Glutamatergic neuron (in vitro differentiated cells): ENCODE measurements at places on chromosomes 13 and 19. TPM values are rescaled to one million over a fixed set of nuclear protein-coding genes. Genes with fewer than 3 reads are reported as not detected.

KLK15 gene
- total RNA-seq, result not detected

- peaks cover 9% of the 10 kb centered on the region for H3K4me1 ChIP-seq
- H3K27ac ChIP-seq, result no peak overlapping the region
- H3K4me3 ChIP-seq, result no peak overlapping the region
- peaks cover 5% of the 10 kb centered on the region for H3K36me3 ChIP-seq
- peaks cover 2% of the 10 kb centered on the region for H3K27me3 ChIP-seq
- DNase-seq, result no peak
Observed at GRCh38 chr13:109738298-109738746, 48.1 kb downstream of the IRS2 start.

GPR180 gene
- 3.0 TPM for total RNA-seq

- no peak overlapping the region for H3K4me3 ChIP-seq
- H3K27me3 ChIP-seq, result peaks cover 2% of the 10 kb centered on the region
- H3K36me3 ChIP-seq, result peaks cover 8% of the 10 kb centered on the region
- H3K4me1 ChIP-seq, result peaks cover 8% of the 10 kb centered on the region
Observed at GRCh38 chr13:91247768-91248167, 99.7 kb upstream of the MIR17HG start.
